ENCODE measurements at places on chromosomes 3 and 15.

GRCh38 chr3:8237893-8238292 is 263.7 kb upstream of the LMCD1 start:
- H3K4me3 ChIP-seq = no peak overlapping the region
- H3K27ac ChIP-seq = no peak overlapping the region
- no peak for DNase-seq
- H3K4me1 ChIP-seq = no peaks in the 10 kb centered on the region
- H3K36me3 ChIP-seq = no peaks in the 10 kb centered on the region

GRCh38 chr3:177726807-177727206 is 529.5 kb upstream of the TBL1XR1 start:
- no peak for DNase-seq
- no peaks in the 10 kb centered on the region for H3K36me3 ChIP-seq
- H3K4me3 ChIP-seq = no peak overlapping the region
- peaks cover 37% of the 10 kb centered on the region for H3K4me1 ChIP-seq
- no peaks in the 10 kb centered on the region for H3K27me3 ChIP-seq

GRCh38 chr3:73624821-73625665 is at the start of gene PDZRN3:
Gene PDZRN3, minus strand, starts transcription at chr3:73624941.
- no peak within 1 kb of the TSS for H3K27ac ChIP-seq
- no peaks in the 10 kb centered on the region for H3K4me1 ChIP-seq
- H3K27me3 ChIP-seq = peaks cover 15% of the 10 kb centered on the region
- H3K4me3 ChIP-seq = no peak within 1 kb of the TSS
- DNase-seq = no peak

GRCh38 chr15:62447742-62448141 is 282.7 kb upstream of the C2CD4B start:
- no peak overlapping the region for H3K27ac ChIP-seq
- DNase-seq = no peak
- no peaks in the 10 kb centered on the region for H3K36me3 ChIP-seq
- H3K4me1 ChIP-seq = no peaks in the 10 kb centered on the region
- H3K4me3 ChIP-seq = no peak overlapping the region

DNA sequence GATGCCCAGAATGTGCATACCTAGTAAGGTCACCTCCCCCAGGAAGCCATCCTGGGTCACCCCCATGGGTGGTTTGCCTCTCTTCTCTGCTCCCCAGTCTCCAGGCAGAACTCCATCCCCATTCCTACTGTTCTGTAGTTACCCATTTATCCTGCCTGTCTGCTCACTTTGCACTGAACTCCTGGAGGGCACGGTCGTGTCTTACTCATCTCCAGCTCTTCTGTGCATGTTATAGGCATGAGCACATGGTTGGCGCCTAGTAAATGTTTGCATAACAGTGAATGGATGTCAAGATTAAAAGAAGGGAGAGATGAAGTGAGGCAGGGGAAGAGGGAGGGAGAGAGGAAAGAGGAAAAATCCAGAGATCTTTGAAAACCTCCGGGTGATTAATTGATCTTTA is 208.4 kb upstream of the TRIM42 start:
- H3K27ac ChIP-seq = no peak overlapping the region
- H3K27me3 ChIP-seq = no peaks in the 10 kb centered on the region
- no peak overlapping the region for H3K4me3 ChIP-seq
- H3K4me1 ChIP-seq = no peaks in the 10 kb centered on the region
- DNase-seq = no peak

DNA sequence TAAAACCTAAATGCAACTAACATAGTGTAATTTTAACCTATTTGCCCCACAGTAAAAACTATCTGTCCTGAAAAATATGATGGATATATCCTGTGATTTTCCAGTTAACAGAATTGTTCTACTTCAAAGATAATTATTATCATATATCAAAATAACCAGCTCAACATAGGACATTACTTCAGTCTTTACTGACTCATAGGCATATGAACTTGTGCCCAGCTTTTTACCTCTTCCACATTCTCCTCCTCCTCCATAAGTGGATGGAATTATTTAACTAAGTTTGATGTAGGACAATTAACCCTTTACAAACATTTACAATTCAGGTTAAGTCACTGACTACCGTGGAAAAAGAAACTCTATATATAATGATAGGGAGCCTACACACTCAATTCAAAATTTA is 22.9 kb upstream of the USF3 start:
- H3K27ac ChIP-seq = no peak overlapping the region
- no peak overlapping the region for H3K4me3 ChIP-seq
- no peaks in the 10 kb centered on the region for H3K4me1 ChIP-seq
- no peaks in the 10 kb centered on the region for H3K27me3 ChIP-seq

- H3K36me3 ChIP-seq = no peaks in the 10 kb centered on the region
- DNase-seq = no peak
- no peak overlapping the region for H3K4me3 ChIP-seq
- H3K27me3 ChIP-seq = no peaks in the 10 kb centered on the region
Measured at GRCh38 chr3:114308830-114309229, 15.0 kb downstream of the TIGIT start.

- no peaks in the 10 kb centered on the region for H3K27me3 ChIP-seq
- no peak for DNase-seq
- H3K36me3 ChIP-seq = peaks cover 82% of the 10 kb centered on the region
- no peak overlapping the region for H3K4me3 ChIP-seq
- no peaks in the 10 kb centered on the region for H3K4me1 ChIP-seq
Measured at GRCh38 chr3:119517112-119517511, 18.8 kb downstream of the TIMMDC1 start.

- H3K27me3 ChIP-seq = no peaks in the 10 kb centered on the region
- no peak overlapping the region for H3K27ac ChIP-seq
- no peak overlapping the region for H3K4me3 ChIP-seq
- no peak for DNase-seq
Measured at GRCh38 chr3:180749796-180750195, 70.5 kb upstream of the CCDC39 start.

DNA sequence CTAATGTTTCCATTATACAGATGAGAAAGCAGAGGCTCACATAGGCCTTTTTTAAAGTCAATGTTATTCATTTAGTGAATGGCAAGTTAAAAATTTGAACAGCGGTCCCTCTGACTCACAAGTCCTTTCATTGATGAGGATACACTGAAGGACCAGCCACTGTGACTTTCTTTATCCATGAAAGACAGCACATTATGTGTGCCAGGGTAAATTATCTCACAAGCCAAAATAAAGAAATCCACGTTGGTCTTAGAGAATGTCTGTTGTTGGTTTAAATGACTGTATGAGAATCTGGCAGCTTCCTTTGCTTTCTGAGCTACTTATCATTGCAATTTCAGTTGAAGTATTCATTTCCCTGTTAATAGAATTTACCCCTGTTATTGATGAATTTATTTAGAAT is 485.1 kb downstream of the TBL1XR1 start:
- no peak overlapping the region for H3K27ac ChIP-seq
- H3K4me1 ChIP-seq = no peaks in the 10 kb centered on the region
- H3K36me3 ChIP-seq = no peaks in the 10 kb centered on the region
- H3K4me3 ChIP-seq = no peak overlapping the region
- no peak for DNase-seq
- H3K27me3 ChIP-seq = no peaks in the 10 kb centered on the region

DNA sequence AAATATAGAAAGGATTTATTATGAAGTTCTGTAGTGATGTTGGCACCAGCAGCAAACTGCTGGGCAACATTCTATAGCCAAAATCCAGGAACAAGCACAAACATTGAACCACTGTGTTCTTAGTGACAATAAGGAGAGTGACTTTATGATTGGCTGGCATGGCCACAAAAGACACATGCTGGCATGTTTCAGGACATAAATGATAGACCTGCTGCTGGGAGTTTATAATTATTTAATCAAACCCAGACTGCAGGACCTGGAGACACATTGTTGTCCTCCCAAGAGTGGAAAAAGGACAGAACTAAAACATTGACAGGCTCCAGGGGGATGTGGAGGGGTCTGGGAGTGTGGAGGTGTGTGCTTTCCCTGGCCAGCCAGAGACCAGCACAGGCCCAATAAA is 255.3 kb upstream of the LRTM1 start:
- no peak overlapping the region for H3K4me3 ChIP-seq
- no peak for DNase-seq
- H3K36me3 ChIP-seq = no peaks in the 10 kb centered on the region
- H3K27me3 ChIP-seq = no peaks in the 10 kb centered on the region
